ENCODE measurements at places on chromosomes 3 and 15.

DNA sequence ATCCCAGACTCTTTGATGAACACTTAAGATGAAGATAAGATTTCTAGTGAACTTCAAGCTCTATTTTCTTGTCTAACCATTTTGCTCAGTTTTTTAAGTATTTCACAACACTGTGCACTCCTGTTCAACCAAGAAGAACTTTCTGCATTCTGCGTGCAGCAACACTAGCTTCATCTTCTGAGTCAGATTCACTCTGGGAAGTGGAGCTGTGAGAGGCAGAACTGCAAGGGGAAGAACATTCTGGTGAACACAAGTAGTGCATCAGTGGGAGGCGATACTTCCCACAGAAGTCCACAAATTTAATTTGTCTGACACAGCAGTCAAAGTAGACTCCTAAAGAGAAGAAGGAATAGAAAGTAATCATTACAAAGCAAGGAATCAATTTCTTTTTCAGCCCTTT lies 18.1 kb downstream of the LRRC58 start:
- H3K27me3 ChIP-seq: no peaks in the 10 kb centered on the region
- no peak overlapping the region for H3K4me3 ChIP-seq
- H3K36me3 ChIP-seq: peaks cover 4% of the 10 kb centered on the region
- H3K4me1 ChIP-seq: no peaks in the 10 kb centered on the region
- DNase-seq: no peak
- H3K27ac ChIP-seq: no peak overlapping the region

GRCh38 chr15:37888356-37888755 lies 46.1 kb upstream of the TMCO5A start:
- H3K27ac ChIP-seq: no peak overlapping the region
- H3K36me3 ChIP-seq: no peaks in the 10 kb centered on the region
- H3K27me3 ChIP-seq: peaks cover 3% of the 10 kb centered on the region
- DNase-seq: no peak
- H3K4me1 ChIP-seq: no peaks in the 10 kb centered on the region

- peaks cover 14% of the 10 kb centered on the region for H3K4me1 ChIP-seq
- H3K27me3 ChIP-seq: no peaks in the 10 kb centered on the region
- no peak overlapping the region for H3K27ac ChIP-seq
Measured at GRCh38 chr15:92120094-92120795, 266.7 kb downstream of the SLCO3A1 start.

GRCh38 chr3:52835766-52836470 lies 1.1 kb upstream of the MUSTN1 start:
- peaks cover 73% of the 10 kb centered on the region for H3K36me3 ChIP-seq
- no peak overlapping the region for H3K27ac ChIP-seq
- peaks cover 30% of the 10 kb centered on the region for H3K4me1 ChIP-seq
- H3K4me3 ChIP-seq: no peak overlapping the region

DNA sequence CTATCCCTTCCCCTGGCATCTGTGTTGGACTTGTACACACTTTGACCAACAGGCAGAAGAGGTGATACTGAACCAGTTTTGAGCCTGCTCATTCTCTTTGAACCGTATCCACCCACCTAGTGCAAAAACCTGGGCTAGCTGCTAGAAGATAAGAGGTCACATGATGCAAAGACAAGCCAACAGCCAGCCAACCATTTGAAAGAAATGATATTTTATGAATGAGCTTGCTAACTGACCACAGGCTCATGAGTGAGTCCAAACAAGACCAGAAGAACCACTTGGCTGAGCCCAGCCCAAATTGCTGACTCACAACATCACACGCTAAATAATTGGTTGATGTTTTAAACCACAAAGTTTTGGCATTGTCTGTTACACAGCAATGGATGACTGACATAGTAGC lies 74.0 kb upstream of the CTNNB1 start:
- no peak overlapping the region for H3K4me3 ChIP-seq
- H3K36me3 ChIP-seq: no peaks in the 10 kb centered on the region
- H3K4me1 ChIP-seq: peaks cover 7% of the 10 kb centered on the region
- no peaks in the 10 kb centered on the region for H3K27me3 ChIP-seq
- no peak overlapping the region for H3K27ac ChIP-seq
- no peak for DNase-seq
